ENCODE measurements at places on chromosomes 12 and 14. TPM values are rescaled to one million over a fixed set of nuclear protein-coding genes. Genes with fewer than 3 reads are reported as not detected.

The KRT75 gene
- polyA plus RNA-seq = not detected

The CLECL1 gene
- polyA plus RNA-seq = 0.21 TPM

The FICD gene
- 3.5 TPM for polyA plus RNA-seq

The ATF7 gene
- 37.9 TPM for polyA plus RNA-seq

The PLCZ1 gene
- polyA plus RNA-seq = 0.44 TPM

The GPR135 gene
- polyA plus RNA-seq = 5.2 TPM

The NPC2 gene
- polyA plus RNA-seq = 311 TPM

The WNT5B gene
- 6.4 TPM for polyA plus RNA-seq

The OSGEP gene
- polyA plus RNA-seq = 87.7 TPM

The KRT73 gene
- not detected for polyA plus RNA-seq

The DHRS2 gene
- polyA plus RNA-seq = 67.2 TPM

The SLC7A8 gene
- 88.8 TPM for polyA plus RNA-seq

The GZMH gene
- not detected for polyA plus RNA-seq

The CD163 gene
- 12.6 TPM for polyA plus RNA-seq

The ANKS1B gene
- polyA plus RNA-seq = 4.2 TPM

The KRT85 gene
- not detected for polyA plus RNA-seq

The EPYC gene
- not detected for polyA plus RNA-seq

The NKX2-8 gene
- not detected for polyA plus RNA-seq

The GPR132 gene
- polyA plus RNA-seq = 0.35 TPM

The BATF gene
- 0.68 TPM for polyA plus RNA-seq

The SUPT16H gene
- polyA plus RNA-seq = 158 TPM

The SMCO2 gene
- polyA plus RNA-seq = 0.50 TPM

The GZMB gene
- not detected for polyA plus RNA-seq

The CLEC4C gene
- polyA plus RNA-seq = not detected

The RPGRIP1 gene
- polyA plus RNA-seq = 0.90 TPM

The RDH5 gene
- polyA plus RNA-seq = 41.6 TPM

The LAG3 gene
- 1.4 TPM for polyA plus RNA-seq

The KLHL28 gene
- polyA plus RNA-seq = 16.7 TPM

The LBHD2 gene
- polyA plus RNA-seq = not detected

The TAS2R31 gene
- 2.0 TPM for polyA plus RNA-seq

The OAS2 gene
- 5.4 TPM for polyA plus RNA-seq

The OR11H12 gene
- not detected for polyA plus RNA-seq

The SOS2 gene
- polyA plus RNA-seq = 33.0 TPM

Data from renal pelvis (tissue), 12 donors.